Fibroblast of mammary gland (primary cell): ENCODE measurements at places on chromosomes 2 and 18.

GRCh38 chr2:188512456-188512855, 220.8 kb downstream of the GULP1 start:
- DNase-seq, result peak; percentile 72

- DNase-seq, result no peak
These were observed 7.7 kb upstream of the KLF11 start for GRCh38 chr2:10035633-10036032.

GRCh38 chr2:10355471-10356438, 53.1 kb downstream of the HPCAL1 start:
- DNase-seq, result no peak

DNA sequence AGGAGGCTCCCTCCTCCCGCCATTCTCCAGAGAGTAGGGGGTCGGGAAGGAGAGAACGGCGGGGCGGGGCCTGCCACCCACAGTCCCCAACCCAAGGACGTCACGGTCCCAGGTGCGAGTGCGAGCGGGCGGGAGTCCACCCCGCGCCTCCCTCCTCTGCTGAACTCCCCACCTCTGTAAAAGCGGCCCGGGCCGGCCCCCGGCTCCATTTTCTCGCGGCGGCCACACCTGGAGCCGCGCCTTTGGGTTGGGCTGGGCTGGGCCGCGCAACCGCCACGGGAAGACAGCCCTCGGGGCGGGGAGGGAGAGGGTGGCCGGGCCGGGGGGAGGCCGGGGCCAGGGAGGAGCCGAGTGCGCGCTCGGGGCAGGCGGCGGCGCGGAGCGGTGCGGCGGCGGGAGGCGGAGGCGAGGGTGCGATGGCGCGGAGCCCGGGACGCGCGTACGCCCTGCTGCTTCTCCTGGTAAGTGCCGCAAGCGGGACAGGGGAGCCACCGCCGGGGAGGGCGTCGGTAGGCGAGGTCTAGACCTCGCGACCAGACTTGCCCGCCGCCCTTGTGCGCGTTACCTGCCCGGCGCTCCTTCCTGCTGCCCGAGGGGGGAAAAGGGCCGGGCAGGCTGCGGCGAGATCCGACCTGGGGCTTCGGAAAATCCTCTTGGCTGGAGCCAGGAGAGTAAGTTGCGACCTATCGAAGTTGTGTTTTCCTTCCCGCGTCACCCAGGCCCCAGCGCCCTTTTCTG, at the start of gene DSG2:
TSS of gene DSG2 (plus strand) at position 342 of the 738 bp plus-strand sequence. CDS start at position 417, 75 bp downstream.
- DNase-seq, result peak; percentile 9

- no peak for DNase-seq
These were observed 23.4 kb downstream of the SH2D6 start for GRCh38 chr2:85441864-85442263.
